Fibroblast of lung (primary cell): ENCODE measurements at places on chromosomes 12 and 14. TPM values are rescaled to one million over a fixed set of nuclear protein-coding genes. Genes with fewer than 3 reads are reported as not detected.

GRCh38 chr12:20314328-20314727, 54.0 kb upstream of the PDE3A start:
- peak; percentile 55 for DNase-seq

- DNase-seq: peak; percentile 84
Observed at GRCh38 chr12:26338586-26339572, 143.5 kb downstream of the SSPN start.

- DNase-seq: peak; percentile 88
Observed at GRCh38 chr12:80702889-80703805, 4.3 kb upstream of the MYF6 start.

GRCh38 chr12:121797937-121798786, 4.7 kb upstream of the RHOF start:
- peak; percentile 59 for DNase-seq

- no peak for DNase-seq
Observed at GRCh38 chr12:113420996-113421595, 1.1 kb upstream of the SDSL start.

DNA sequence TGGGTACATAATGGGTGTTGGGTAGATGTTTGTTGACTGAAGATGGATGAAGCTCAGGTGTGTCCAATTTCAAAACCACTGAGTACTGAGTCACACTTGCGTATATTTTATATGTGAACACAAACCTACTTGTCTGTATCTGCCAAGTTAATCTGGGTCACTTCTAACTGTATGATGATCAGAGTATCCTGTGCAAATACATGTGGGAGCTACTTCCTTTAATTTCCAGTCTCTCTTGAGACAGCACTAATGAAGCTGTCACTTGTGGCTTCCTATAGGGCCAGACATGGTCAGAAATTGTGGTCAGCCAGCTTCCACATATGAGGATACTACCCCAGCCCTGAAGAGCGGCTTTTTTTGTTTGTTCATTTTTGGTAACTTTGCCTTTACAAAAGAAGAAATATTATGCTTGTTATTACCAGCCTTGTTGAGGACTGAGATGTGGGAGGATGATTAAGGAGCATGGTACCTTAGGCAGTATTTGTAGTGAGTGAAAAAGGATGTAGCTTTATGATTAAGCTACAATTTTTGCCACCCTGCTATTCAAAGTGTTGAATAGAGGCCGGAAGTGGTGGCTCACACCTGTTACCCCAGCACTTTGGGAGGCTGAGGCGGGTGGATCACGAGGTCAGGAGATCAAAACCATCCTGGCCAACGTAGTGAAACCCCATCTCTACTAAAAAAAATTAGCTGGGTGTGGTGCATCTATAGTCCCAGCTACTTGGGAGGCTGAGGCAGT, 32.4 kb downstream of the PLXNC1 start:
- DNase-seq: peak; percentile 6

DNA sequence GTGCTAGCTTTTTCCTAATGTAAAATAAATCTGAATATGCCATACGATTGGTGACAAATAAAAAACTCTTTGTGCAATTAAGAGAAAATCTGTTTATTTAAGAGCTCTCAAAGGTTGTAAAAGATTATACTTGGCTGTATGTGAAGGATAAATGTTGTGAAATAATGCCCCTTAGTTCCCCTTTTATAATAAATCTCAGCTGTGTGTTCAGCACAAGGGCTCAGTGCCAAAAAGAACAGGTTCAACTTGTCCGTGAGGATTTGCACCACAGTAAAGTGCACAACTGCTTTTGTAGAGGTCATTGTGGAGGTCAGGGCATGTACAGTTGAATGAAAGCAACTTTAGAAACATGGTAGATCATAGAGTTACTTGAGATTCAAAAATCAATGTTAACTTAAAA, 118.6 kb downstream of the TRMT5 start:
- DNase-seq: peak; percentile 84

GRCh38 chr14:35407306-35407630, 2.7 kb upstream of the NFKBIA start:
- no peak for DNase-seq

DNA sequence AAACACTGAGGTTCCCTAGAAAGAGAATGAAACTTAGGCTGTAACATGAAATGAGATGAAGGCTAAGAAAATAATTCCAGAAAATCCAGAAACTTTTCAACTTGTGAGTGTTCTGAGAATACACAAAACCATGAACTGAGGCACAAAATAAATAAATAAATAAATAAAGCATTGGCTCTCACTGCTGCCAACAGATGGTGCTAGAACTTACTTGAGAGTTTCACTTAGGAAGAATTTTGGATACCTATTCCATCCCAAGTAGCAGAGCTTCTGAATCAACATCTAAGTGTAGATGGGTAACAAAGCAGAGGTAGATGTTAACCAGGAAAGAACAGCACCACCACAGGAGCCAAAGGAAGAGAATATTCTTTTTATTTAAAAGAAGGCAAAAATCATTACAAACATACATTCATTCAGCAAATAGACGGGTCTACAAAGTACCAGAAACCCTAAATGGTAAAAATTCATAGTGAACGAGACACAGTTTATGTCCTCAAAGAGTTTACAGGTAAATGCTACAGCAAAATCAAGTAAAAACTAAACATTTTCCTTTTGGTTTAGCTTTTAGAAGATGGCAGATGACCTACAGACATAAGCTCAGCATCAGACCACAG, 16.7 kb downstream of the EPS8 start:
- peak; percentile 53 for DNase-seq

- peak; percentile 98 for DNase-seq
Observed at GRCh38 chr14:68598621-68599447, 194.0 kb downstream of the ZFP36L1 start.

- DNase-seq: no peak
Observed at GRCh38 chr12:113230315-113231234, 9.3 kb downstream of the TPCN1 start.

The C12orf75 gene
- total RNA-seq: 40.6 and 133 TPM in 2 replicates

The GMPR2 gene
- 128 and 147 TPM in 2 replicates for total RNA-seq

The LRP1-AS gene
- not detected in 2 replicates for total RNA-seq

The HNF1A gene
- not detected in 2 replicates for total RNA-seq
